ENCODE measurements at places on chromosomes 13 and 19.

GRCh38 chr19:42325896-42326771 lies 699 bp downstream of the MEGF8 start:
- DNase-seq = no peak

DNA sequence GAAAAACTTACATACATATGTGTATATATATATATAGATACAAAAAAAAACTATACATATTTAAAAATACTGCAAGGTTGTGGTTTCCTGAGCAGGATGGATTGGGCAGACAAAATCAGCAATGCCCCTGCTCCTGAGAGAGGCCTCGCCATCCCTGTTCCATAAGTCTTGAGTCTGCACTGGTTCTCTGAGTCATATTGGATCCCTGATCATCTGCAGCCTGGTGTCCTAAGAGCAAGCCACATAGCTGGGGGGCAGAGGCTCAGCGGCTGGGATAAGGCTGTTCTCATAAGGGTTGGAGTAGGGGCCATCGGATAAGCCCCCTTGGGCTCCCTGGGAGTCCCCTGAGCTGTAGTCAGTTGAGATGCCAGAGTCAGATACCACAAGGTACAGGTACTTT lies 3.3 kb downstream of the SWSAP1 start:
- no peak for DNase-seq

GRCh38 chr19:39563408-39563807 lies 23.4 kb upstream of the EID2 start:
- no peak for DNase-seq

DNA sequence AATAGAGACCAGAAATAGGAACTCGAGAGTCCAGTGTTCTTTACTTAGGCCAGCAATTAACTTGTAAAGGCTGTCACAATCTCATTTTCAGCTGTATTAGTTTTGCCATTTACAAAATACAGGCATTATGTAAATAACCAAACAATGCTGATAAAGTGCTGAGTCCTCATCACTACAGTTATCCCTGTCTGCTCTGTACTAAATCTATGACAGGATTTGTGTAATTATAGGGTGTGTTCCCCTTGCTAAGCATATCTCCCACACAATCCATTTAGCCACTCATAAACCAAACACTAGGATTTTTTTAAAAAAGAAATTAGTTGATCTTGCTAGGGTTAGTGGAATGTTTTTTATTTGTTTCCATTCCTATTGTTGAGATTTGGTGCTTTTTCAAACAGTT lies 23.2 kb downstream of the PDX1 start:
- no peak for DNase-seq

GRCh38 chr13:91586609-91587008 lies 188.2 kb downstream of the GPC5 start:
- no peak for DNase-seq

DNA sequence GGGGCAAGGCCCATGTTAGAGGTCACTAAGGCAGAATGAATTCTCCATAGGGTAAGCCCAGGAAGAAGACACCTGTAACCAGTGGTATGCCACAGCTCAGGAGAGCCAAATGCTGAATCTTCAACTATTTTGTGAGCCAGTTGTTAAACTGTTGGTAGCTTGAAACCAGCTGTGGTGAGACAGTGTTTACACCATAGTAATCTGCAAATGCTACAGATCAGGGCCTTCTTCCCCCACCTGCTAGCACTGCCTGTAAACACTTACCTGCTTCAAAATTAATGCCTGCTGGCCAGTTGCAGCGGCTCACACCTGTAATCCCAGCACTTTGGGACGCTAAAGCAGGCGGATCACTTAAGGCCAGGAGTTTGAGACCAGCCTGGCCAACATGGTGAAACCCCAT lies 12.1 kb downstream of the FBXL12 start:
- no peak for DNase-seq

DNA sequence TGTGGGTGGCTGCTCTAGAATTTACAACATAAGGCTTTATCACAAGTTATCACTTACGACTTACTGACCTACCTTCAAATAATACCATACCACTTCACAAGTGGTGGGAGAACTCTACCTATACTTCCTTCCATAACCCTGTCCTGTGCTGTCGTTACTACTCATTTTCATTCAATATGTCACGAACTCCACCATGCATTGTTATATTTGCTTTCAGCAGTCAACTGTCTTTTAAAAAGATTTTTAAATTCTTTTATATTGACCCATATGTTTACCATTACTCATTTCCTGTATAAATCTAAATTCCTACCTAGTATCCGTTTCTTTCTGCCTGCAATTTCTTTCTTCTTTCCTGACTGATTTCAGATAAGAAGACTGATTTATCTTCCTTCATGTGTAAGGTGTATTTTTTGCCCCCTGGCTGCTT lies 200.0 kb downstream of the KLF12 start:
- DNase-seq = no peak

GRCh38 chr13:46553521-46553885 lies 533 bp downstream of the LRCH1 start:
- no peak for DNase-seq

GRCh38 chr13:91135968-91136367 lies 211.5 kb upstream of the MIR17HG start:
- no peak for DNase-seq

DNA sequence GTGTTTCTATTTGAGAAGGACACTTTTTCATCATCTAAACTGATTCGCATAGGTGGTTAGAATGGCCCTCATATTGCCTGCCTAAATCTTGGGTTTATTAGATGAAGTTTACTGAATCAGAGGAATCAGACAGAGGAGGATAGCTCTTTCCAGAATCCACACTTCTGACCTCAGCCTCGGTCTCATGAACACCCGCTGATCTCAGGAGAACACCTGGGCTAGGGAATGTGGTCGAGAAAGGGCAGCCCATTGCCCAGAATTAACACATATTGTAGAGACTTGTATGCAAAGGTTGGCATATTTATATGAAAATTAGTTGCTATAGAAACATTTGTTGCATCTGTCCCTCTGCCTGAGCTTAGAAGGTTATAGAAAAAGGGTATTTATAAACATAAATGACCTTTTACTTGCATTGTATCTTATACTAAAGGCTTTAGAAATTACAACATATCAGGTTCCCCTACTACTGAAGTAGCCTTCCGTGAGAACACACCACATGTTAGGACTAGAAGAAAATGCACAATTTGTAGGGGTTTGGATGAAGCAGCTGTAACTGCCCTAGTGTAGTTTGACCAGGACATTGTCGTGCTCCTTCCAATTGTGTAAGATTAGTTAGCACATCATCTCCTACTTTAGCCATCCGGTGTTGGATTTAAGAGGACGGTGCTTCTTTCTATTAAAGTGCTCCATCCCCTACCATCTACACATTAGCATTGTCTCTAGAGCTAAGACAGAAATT lies 103.8 kb downstream of the TNFRSF19 start:
- no peak for DNase-seq

DNA sequence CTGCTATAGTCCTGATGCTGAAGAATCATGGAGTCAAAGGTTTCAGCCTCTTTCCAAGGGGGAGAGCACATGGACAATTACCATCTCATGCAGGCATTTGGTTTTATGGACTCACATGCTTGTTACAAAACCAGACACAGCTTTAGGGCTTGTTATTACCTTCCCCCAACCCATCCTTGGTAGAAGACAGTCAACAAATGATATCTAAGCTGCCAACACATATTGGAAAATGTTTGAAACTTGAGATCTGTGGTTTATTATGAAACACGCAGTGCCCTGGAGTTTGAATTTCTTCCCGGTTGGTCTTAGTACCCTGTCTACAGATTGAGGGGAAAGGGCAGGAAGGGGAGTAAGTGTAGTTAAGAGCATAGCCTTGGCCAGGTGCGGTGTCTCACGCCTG lies 12.5 kb upstream of the CYP2A6 start:
- DNase-seq = no peak

- DNase-seq = no peak
These were observed 229.8 kb downstream of the LHFPL6 start for GRCh38 chr13:39373145-39373544.

- DNase-seq = no peak
These were observed 69.7 kb downstream of the SLC7A1 start for GRCh38 chr13:29525757-29526156.

DNA sequence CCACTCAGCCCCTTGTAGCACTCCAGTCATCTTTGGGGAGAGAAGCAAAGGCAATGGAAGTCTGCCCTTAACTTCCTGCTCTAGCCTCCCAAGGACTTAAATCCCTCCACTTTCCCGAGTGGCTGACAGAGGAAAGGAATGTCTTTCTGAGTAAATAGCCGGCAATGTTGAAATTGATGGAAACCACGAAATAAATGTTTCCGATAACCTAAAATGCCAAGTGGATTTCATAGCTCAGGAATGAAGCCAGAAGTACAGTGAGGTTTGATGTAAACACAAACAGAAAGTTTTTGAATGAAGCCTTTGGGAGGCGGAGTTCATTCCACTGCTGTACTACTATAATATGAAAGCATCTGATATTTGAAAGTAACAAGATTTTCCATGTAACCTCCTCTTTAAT lies 14.0 kb upstream of the TBC1D4 start:
- no peak for DNase-seq

GRCh38 chr13:23025864-23026608 lies 154.7 kb upstream of the SGCG start:
- no peak for DNase-seq

DNA sequence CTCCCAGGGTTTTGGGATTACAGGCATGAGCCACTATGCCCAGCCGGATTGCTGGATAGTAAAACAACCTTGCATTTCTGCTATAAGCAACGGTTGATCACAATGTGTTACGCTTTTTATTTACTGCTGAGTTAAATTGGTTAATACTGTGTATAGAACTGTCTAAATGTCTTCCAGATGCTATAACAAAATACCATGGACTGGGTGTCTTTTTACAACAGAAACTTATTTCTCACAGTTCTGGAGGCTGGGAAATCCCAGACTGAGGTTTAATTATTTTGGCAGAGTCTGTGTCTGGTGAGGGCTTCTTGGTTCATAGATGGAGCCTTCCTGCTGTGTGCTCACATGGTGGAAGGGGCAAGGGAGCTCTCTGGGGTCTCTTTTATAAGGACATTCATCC lies 65.5 kb downstream of the ING1 start:
- no peak for DNase-seq

GRCh38 chr13:113923376-113924063 lies 50.4 kb downstream of the C13orf46 start:
- peak; percentile 10 for DNase-seq

GRCh38 chr13:37918751-37919150 lies 49.2 kb upstream of the TRPC4 start:
- DNase-seq = no peak

GRCh38 chr13:110812869-110813645 lies 99.6 kb downstream of the ING1 start:
- DNase-seq = no peak

DNA sequence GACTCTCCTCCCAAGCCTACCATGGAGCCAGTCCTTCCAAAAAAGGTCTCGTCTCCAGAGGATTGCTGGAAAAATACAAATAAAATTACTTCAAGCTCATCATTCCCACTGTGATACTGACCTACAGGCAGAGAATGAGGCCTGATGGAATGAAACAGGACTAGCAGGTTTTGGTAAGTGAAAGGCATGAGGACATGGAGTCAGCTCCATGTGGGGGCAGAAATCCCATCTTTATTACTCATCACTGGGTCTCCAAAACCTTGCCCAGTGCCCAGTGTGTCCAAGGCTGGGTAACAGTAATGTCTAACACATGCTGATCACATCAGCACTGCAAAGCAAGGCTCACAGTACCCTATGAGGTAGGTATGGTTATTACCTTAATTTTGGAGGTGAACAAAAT lies 235.4 kb downstream of the DNAJC15 start:
- no peak for DNase-seq

GRCh38 chr13:48813518-48813917 lies 159.8 kb downstream of the CYSLTR2 start:
- no peak for DNase-seq

DNA sequence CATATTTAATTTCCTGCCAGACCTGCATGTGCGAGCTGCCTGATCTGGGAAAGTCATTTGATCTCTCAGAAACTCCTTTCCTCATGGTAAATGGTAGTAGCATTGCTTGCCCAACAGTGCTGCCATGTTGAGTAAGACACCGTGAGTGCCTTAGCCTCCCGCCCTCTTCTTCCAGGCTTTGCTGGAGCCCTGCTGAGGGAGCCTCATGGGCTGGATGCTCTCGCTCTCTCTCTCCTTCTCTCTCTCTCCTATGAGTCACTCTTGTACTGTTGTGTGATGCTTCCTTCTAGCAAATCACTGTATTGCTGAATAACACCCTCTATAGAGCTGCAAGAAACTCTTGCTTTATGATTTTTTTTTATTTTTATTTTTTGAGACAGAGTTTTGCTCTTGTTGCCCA lies 365.5 kb downstream of the UQCRFS1 start:
- DNase-seq = peak; percentile 25

DNA sequence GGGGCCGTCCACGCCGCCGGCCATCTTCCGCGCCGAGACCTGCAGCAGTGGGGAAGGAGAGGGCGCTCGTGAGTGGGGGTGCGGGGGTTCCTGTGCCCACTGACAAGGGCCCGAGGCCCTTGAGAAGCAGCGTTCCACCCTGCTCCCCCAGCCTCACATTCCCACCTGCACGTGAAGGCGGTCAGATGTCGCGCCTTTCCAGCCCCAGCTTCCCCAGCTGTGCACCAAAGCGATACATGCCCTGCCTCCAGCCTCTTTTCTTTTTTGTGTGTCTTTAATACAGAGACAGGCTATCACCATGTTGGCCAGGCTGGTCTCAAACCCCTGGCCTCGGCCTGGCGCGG lies 11.5 kb downstream of the ZBTB7A start:
- DNase-seq = no peak

GRCh38 chr13:56352901-56353300 lies 787.8 kb upstream of the PRR20A start:
- DNase-seq = no peak

- DNase-seq = no peak
These were observed 2.5 kb upstream of the PDX1 start for GRCh38 chr13:27917121-27917947.

DNA sequence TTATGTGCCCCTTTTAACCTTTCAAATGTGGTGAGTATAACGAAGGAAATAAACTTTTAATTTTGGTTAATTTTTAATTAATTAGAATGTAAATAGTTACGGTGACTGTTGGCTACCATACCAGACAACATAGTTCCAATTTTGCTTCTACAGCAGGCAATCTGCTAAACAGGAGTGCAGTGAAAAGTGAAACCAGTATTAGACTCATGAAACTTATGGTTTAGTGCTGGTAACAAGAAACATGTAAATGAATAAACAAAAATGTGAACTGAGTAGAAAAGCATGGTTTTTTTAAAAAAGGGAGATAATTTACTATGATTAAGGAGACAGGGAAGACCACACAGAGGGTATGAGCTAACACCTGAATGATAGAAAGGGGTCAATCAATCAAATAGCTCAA lies 478.4 kb downstream of the PCDH9 start:
- no peak for DNase-seq
